Stimulated activated CD8-positive, alpha-beta memory T cell treated with anti-CD3 and anti-CD28 coated beads, Interleukin-2, amount 100 ng/mL, for 48 hours (primary cell): ENCODE measurements at places on chromosomes 7 and 10.

DNA sequence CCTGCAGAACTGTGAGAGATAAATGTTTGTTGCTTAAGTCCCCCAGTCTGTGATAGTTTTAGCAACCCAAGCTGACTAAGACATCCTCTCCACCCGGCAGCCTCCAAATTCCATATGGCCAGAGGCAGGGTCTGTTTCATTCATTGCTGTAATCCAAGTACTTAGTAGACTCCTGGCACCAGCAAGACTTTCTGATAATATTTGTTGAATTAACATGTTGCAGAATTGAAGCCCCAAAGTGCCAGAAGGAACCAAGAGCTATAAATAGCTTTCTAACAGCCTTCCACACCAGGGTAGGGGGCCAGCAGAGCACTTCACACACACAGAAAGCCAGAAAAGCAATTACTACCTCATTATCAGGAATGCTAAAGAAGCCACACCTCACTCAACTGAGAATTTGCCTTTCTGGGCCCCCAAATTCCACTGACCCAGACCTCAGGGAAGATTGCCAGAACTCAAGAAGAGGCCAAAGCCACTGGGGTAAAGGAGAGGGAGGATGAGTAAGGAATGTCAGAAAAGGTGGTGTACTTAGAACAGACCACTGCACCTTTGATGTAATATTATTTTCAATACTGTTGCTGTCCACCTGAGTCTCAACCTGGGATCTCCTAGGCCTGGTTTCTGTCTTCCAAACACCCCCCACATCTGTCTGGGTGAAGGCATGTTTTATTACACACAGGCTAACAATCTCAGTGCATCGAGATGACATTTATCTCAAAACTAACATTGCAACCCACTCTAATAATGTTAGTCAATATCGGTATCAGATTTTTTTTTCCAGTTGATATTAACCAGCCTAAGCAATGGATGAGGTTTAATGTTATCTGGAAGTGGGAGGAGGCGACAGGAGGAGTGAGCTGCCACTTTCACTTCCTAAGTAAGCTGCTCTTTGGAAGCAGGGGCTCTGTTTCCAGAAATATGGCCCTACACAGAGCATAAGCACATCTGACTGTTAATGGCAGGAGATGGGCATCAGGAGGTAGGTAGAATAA is 5.5 kb downstream of the NOD1 start:
- no peak for DNase-seq

DNA sequence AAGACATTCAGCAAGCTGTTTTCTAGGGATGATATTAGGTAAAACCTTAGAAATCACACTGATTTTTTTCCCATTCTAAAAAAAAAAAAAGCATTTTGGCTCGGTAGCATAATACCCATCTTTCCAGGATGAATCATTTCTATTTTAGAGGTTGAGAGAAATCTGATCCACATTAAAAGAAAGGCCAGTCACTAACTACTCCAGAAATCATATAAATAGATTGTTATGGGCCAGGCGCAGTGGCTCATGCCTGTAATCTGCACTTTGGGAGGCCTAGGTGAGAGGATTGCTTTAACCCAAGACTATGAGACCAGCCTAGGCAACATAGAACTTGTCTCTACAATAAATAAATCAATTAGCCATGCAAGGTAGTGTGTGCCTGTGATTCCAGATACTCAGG is 164.3 kb downstream of the BAMBI start:
- no peak for DNase-seq

DNA sequence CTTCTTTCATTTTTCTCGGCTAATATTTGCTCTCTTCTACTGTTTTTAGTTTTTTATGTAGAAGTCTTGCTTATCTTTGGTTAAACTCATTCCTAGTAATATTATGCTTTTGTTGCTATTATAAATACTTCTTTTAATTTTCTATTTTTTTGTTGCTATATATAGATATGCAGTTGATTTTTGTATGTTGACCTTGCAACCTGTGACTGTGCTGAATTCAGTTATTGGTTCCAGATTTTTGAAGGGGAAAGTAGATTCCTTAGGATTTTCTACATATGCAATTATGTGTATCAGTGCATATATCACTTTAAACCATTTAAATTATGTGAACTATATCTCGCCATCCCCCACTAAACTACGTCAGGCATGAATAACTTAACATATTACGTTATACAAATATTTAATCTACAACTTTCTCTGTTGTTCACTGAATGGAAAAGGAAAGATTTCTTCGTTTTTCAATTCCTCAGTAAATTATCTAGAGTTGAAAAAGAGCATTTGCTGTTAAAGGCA is 71.5 kb downstream of the IDE start:
- DNase-seq, result no peak

- DNase-seq, result no peak
Observed at GRCh38 chr10:89241486-89242344, 9.9 kb downstream of the LIPA start.

- no peak for DNase-seq
Observed at GRCh38 chr10:30007406-30007805, 52.0 kb downstream of the JCAD start.

DNA sequence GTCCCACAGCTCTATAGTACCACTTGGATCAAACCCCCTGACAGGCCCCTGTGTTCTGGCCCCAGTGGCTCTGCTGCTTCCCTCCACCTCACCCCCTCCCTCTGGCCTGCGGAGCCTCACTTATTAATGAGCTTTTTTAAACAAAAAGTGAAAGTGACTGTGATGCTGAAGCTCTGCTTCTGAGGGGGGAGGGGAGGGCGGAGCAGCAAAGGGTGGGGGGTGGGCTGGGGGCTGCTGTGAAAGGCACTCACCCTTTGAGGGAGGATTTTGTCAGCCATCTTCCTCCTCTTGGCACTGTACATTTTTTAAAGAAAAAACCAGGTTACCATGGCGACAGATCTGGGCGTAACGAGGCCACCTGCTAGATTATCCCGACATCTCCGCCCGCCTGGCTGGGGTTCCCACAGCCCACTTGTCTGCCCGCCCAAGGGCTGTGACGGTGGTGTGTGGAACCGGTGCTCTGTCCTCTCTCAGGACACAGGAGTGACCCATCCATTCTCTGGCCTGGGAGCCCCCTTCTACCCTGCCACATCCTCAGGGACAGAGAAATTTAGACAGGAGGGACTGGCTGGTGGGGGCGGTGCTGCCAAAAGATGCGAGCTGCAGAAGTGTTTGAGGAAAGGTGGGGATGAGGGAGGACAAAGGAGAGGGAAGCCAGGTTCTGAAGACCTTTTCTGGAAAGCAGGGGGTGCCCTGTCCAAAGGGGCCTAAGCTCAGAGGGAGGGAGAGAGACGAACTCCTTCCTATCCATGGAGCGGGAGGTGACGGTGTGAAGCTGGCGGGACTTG is 4.9 kb downstream of the SMARCD3 start:
- no peak for DNase-seq

- DNase-seq, result no peak
Observed at GRCh38 chr7:43658718-43659548, 70.4 kb downstream of the COA1 start.

GRCh38 chr10:126207851-126208250 is 180.4 kb downstream of the ADAM12 start:
- no peak for DNase-seq
